ENCODE measurements at places on chromosomes 16 and 17. TPM values are rescaled to one million over a fixed set of nuclear protein-coding genes. Genes with fewer than 3 reads are reported as not detected.

The NOD2 gene
- 9.8 TPM for total RNA-seq

GRCh38 chr16:83674931-83675535 lies 132.7 kb upstream of the HSBP1 start:
- H3K27me3 ChIP-seq: peaks cover 5% of the 10 kb centered on the region
- DNase-seq: no peak
- no peak overlapping the region for H3K4me3 ChIP-seq

GRCh38 chr16:58218786-58219185 lies 20.9 kb upstream of the CSNK2A2 start:
- H3K36me3 ChIP-seq: no peaks in the 10 kb centered on the region
- H3K4me3 ChIP-seq: no peak overlapping the region
- no peaks in the 10 kb centered on the region for H3K27me3 ChIP-seq
- no peak for DNase-seq

GRCh38 chr16:89873972-89874689 lies 739 bp downstream of the TCF25 start:
- H3K36me3 ChIP-seq: no peaks in the 10 kb centered on the region
- peaks cover 24% of the 10 kb centered on the region for H3K4me1 ChIP-seq
- peak overlapping the region; percentile 67 for H3K4me3 ChIP-seq

The KRTAP3-2 gene
- not detected for total RNA-seq

DNA sequence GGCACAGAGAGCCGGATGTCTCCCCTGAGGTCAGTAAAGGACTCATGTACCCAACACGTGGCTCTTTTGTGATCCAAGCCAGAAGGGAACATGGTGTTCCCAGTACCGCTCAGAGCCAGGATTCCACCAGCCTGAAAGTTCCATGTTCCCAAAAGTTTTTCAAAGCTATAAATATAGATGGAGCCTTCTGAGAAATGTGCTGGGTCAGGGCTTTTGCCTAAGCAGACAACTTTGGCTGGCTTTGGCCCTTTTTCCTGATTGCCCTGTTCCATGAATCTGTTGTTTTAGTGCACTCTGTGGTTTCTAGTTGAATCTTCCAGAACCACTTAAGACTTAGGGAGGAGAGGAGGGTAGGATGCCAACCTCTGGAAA lies 128.5 kb upstream of the HS3ST2 start:
- no peaks in the 10 kb centered on the region for H3K36me3 ChIP-seq
- H3K27me3 ChIP-seq: no peaks in the 10 kb centered on the region
- H3K27ac ChIP-seq: peak overlapping the region; percentile 2
- no peak for DNase-seq

DNA sequence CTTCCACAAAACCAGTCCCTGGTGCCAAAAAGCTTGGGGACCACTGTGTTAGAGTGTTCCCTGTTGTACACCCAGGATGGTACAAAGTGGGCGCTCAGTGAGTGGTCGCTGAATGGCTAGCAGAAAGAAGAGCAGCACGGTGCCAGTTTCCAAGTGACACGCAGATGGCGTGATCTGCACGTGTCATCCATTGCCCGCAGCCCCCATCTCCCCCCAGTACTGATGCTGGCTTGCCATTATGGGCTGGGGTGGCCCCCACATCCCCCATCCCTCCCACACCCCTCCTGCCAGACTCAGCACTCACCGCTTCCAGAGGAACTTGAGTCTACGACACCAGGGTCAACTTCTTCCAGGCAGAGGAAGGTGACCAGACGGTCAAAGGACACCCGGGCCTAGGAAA lies 36.5 kb downstream of the ABCC6 start:
- H3K4me1 ChIP-seq: no peaks in the 10 kb centered on the region
- no peaks in the 10 kb centered on the region for H3K27me3 ChIP-seq
- H3K27ac ChIP-seq: no peak overlapping the region
- no peak overlapping the region for H3K4me3 ChIP-seq
- DNase-seq: no peak
- H3K36me3 ChIP-seq: no peaks in the 10 kb centered on the region

The SCNN1B gene
- total RNA-seq: 1.8 TPM
